Fibroblast of skin of back (primary cell): ENCODE measurements at places on chromosomes 1 and 21.
A peak's percentile ranks its signal among the peaks of the same experiment; 100 is the strongest.

- DNase-seq: no peak
Observed at GRCh38 chr1:178055779-178056471, 38.0 kb upstream of the RASAL2 start.

- DNase-seq: peak; percentile 35
Observed at GRCh38 chr21:35208810-35209517, 159.9 kb upstream of the RUNX1 start.

- no peak for DNase-seq
Observed at GRCh38 chr1:219661464-219662092, 48.7 kb upstream of the ZC3H11B start.

DNA sequence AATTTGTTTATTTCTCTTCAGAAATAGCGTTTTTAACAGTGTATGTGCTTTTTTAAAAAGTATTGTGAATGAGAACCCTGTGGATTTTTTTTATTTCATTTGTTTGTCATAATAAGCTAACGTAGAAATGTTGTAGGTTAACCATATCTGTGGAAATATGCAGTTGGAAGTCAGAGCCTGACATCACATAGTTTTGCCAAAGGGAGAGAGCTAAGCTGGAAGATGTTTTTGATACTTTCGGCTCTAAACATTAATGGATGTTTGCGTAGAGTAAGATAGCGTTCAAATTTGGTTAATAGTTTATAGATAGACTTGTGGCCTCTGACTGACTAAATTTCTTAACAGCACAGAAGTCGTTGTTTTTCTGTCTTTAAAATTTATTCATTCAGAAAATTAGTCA is 47.4 kb upstream of the ANGPTL1 start:
- no peak for DNase-seq

DNA sequence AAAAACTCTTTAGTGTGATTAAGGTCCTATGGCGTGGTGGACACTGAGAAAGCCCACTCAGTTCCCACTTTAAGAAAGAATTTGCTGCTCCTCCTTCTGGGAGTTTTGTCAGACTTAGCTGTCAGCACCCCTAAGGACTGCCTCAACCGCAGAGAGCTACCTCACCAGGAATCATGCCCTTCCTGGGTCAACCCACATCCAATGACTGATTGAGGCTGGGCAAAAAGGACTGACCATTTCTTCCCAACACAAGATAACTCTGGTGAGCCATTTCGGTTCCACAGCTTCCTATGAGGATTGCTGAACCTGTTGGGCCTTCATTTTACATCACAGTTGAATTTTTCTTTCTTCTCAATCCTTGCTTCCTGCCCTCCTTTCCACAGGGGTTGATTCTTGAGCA is 197.9 kb downstream of the NCAM2 start:
- peak; percentile 20 for DNase-seq

GRCh38 chr1:65734979-65735378 is 57.7 kb upstream of the PDE4B start:
- DNase-seq: peak; percentile 11

- DNase-seq: no peak
Observed at GRCh38 chr21:26883768-26884167, 38.6 kb upstream of the ADAMTS1 start.

GRCh38 chr1:46755121-46755520 is 36.2 kb upstream of the EFCAB14 start:
- DNase-seq: no peak

DNA sequence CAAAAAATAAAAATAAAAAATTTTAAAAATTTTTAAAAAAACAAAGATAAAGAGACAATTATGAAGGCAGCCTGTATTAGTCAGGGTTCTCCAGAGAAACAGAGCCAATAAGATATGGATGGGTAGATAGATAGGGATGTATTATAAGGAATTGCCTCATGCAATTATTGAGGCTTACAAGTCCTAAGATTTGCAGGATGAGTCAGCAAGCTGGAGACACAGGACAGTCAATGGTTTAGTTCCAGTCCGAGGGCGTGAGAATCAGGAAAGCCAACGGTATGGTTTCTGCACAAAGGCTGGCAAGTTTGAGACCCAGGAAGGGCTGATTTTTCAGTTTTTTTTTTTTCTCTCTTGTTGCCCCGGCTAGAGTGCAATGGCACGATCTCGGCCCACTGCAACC is 24.1 kb upstream of the EIF4G3 start:
- DNase-seq: peak; percentile 47

GRCh38 chr1:24919791-24920532 is 10.1 kb downstream of the RUNX3 start:
- peak; percentile 38 for DNase-seq

DNA sequence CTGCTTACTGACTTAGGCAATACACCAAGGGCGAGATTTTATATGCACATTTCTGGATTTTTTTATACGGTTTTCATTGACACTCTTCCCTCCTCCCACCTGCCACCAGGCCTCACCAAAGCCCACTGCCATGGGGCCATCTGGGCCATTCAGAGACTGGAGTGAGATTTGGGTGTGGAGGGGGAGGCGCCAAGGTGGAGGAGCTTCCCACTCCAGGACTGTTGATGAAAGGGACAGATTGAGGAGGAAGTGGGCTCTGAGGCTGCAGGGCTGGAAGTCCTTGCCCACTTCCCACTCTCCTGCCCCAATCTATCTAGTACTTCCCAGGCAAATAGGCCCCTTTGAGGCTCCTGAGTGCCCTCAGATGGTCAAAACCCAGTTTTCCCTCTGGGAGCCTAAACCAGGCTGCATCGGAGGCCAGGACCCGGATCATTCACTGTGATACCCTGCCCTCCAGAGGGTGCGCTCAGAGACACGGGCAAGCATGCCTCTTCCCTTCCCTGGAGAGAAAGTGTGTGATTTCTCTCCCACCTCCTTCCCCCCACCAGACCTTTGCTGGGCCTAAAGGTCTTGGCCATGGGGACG is 57.9 kb downstream of the LACTBL1 start:
- DNase-seq: no peak

DNA sequence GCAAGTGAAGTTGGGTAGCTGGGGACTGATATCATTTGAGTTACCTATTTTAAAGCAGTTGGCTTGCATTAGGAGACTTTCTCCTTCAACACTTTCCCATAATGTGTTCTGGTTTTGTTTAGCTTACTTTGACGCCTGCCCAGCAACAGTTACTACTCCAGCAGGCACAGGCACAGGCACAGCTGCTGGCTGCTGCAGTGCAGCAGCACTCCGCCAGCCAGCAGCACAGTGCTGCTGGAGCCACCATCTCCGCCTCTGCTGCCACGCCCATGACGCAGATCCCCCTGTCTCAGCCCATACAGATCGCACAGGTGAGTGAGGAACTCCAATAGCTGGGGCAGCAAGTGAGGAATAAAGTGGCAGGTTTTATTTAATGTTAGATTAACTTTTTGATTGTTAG is 144.3 kb downstream of the CD247 start:
- no peak for DNase-seq

DNA sequence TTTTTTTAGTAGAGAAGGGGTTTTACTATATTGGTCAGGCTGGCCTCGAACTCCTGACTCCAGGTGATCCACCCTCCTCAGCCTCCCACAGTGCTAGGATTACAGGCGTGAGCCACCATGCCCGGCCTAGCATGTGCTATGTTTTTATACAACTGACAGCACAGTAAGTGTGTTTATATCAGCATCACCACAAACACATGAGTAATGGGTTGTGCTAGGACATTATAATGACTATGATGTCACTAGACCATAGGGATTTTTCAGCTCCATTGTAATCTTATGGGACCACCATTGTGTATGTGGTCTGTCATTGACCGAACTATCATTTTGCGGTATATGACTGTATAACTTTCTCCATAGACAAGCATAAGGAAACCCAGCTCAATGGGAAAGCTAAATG is 6.3 kb downstream of the LEFTY2 start:
- DNase-seq: peak; percentile 27

DNA sequence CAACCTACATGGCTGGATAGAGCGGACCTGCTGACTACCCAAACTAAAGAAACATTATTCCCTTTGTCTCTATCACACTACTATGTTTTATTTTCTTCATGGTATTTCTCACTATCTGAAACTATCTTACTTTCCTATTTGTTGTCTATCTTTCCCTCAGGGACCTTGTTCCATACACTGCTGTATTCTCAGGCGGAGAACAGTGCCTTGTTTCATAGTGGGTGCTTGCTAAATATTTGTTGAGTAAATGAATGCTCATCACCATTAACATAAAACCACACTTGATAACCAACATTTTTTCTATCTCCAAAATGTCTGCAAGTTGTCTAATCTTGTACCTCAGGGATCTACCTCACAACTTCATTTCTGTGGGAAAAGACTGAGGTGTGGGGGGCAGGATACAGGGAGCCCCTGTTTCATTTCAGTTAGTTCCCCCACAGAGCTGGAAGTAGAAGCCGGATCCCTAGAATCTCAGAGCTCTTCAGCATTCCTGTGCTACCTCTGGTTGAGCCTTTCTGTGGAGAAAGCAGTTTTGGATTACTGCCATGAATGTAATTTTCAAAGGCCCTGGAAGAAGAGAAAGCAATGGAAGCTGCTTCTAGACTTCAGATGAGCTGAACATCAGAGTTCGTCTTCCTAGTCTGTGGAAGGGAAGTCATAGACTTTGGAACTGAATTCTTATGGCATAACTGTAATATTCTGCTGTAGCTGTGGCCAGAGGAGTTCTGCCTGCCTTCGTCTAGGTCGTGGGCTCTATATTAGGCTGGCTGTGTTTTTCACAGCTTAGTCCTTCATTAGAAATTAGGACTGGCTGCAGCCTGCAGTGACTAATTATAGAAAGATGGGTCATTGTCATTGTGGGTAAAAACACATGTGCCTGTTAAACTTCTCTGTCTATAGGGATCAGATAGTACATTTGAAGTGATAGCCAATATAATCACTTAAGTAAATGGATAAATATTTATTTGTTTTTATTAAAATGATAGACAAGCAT is 293.2 kb upstream of the SGIP1 start:
- DNase-seq: no peak

GRCh38 chr1:10155087-10155712 is 55.2 kb upstream of the KIF1B start:
- DNase-seq: no peak

DNA sequence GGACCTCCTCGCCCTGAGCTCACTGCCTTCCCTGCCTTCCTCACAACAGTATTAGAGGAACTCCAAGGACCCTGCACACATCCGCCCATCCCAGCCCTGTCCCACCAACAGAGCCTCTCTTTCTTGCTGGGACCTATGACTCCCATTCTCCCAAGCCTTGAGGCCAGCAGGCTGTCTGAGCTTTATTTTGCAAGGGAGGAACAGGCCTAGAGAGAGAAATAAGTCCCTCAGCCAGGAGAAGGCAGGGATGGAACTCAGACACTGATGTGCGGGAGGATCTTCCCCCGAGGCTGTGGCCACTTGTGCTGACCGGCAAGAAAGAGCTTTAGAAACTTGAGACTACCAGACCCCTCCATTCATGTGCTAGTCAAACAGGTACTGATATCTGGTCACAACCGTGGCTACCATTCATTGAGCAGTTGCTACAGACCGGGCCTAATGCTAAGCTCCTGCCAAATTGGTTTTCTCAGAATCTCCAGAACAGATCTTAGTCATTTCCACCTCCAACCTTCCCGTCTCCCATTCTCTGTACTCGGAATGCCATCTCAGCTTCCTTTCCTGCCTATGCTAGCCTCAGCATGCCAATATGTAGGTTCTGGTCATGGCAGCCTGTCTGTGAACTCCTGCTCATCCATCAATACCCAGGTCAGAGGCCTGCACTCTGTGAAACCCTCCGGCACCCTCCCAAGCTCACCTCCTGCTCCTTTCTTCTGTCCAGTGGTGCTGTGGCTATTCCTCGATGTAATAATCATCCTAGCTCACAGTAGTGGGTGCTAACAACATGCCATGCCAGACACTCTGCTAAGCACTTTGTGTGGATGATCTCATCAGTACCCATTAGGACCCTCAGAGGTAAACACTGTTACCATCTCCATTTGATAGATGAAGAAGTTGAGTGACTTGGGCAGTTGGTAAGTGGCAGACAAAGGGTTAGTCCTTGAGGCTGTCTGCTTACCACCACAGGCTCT is 3.8 kb downstream of the TMEM54 start:
- DNase-seq: no peak

- peak; percentile 25 for DNase-seq
Observed at GRCh38 chr1:8570465-8570864, 247.0 kb downstream of the RERE start.

GRCh38 chr21:21508859-21509258 is 510.6 kb downstream of the NCAM2 start:
- no peak for DNase-seq

- DNase-seq: no peak
Observed at GRCh38 chr1:30014031-30014430, 709.4 kb downstream of the MATN1 start.

- no peak for DNase-seq
Observed at GRCh38 chr1:22484706-22485345, 33.2 kb downstream of the ZBTB40 start.

DNA sequence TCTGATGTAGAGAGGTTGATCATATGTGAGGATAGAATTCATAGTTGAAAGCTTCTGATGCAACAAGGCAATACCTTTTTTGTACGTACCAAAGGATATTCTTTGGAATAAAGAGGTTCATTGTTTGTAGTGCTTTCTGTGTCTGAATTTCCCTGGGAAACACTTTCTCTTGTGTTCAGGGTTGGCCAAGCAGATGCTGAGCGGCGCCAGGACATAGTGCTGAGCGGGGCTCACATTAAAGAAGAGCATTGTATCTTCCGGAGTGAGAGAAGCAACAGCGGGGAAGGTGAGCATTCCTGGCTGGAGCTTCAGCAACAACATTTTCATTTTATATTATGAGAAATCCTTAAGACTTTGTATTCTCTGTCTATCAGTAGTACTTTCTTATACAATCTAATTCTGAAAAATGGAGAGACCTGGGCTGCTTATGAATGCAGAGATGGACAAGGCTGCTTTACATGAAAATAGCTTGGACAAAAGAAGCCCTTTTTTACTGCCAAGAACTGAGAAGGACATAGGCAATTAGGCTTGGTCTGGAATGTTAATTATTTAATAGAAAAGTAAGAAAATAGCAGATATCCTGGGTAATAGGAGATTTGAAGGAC is 85.2 kb downstream of the KIF1B start:
- no peak for DNase-seq

DNA sequence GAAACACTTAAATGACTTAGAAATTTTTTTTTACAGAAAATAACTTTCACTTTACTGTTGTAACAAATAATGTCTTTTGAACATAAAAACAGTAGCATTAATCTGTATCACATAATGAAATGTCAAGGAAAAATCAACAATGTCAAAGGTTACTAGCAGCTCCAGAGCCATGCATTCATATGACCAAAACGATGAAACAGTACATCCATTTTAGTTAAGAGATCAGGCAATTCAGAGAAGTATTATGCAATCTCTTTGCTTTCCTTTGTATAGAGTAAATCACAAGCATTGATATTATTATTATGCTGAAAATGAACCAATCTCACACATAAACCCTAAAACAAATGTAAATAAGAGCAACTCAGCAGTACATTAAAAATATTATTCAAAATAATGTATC is 748.9 kb downstream of the PLA2G4A start:
- DNase-seq: no peak
